Hindlimb muscle (tissue), 1 donor: ENCODE measurements at places on chromosomes 2 and 18. TPM values are rescaled to one million over a fixed set of nuclear protein-coding genes. Genes with fewer than 3 reads are reported as not detected.

Gene E2F6
- polyA plus RNA-seq: 18.8 TPM

Gene IKZF2
- polyA plus RNA-seq: 4.2 TPM

Gene DPP10
- polyA plus RNA-seq: 0.15 TPM

- DNase-seq: no peak
These were observed 204.5 kb upstream of the SPRED2 start for GRCh38 chr2:65636813-65637483.

GRCh38 chr2:46793423-46794416 is 121.9 kb downstream of the MCFD2 start:
- DNase-seq: no peak

DNA sequence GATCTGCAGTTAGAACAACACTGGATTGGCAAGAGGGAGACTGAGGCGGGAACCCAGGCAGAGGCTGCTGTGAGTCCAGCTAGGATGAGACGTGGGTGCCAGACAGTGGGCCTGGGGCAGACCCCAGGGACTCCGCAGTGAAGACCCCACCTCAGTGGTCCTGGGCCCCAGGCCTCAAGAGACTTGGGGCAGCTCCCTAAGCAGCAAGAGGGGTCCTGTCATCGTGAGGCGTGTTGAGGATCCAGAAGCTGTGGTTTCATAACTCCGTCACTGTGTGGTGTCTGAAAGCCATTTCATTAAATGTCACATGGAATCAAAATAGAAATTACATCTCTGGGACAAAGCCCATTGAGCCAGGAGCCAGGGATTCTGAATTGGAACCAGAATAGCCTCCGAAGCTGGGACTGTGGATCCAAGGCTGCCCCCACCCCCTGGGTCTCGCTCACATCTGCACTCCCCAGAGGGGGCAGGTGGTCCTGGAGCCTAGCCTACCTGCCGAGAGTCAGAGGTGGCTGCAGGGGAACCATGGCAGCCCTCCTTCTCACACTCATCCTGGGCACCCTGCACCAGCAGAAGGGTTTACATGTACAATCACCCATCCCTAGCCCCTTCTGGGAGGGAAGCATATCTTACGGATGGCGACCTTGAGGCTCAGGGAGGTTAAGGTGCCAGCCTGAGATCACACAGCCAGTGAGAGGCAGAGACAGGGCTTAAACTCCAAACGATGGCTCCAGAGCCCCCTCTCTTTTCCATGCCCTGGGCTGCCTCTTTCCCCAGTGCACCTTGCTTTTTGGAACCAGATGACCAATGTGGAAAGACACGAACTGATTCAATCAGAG is 23.2 kb downstream of the RRM2 start:
- DNase-seq: no peak

DNA sequence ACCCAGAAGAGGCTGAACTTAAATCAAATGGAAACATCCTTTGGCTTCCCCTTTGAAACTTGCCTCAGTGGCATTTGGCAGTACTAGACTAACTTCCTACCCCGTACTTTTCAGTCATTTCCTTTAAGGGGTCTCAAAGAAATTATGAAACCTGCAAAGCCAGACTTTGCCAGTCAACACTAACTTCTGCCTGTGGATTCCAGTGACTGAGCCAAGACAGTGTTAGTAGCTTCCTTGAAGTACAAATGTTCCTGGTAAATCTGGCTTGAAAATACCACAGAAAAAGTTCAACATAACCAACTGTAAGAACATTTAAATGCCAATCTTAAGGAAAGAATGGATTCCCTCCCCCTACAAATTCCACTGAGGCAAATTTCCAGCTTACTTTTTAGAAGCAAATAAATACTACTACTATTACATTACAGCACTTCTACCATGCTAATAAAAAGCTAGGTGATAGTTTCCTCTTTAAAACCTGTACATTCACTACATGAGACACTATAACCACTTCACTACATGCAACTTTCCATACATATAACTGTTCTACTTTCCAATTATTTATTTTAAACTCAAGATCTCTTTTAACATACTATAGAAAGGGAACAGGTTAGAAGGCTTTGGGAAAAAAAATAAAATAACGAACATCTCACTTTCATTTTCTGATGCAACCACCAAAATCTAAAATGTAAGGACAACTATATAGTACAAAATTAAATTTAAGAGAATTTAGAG is 2.4 kb downstream of the PELI1 start:
- DNase-seq: peak; percentile 40

DNA sequence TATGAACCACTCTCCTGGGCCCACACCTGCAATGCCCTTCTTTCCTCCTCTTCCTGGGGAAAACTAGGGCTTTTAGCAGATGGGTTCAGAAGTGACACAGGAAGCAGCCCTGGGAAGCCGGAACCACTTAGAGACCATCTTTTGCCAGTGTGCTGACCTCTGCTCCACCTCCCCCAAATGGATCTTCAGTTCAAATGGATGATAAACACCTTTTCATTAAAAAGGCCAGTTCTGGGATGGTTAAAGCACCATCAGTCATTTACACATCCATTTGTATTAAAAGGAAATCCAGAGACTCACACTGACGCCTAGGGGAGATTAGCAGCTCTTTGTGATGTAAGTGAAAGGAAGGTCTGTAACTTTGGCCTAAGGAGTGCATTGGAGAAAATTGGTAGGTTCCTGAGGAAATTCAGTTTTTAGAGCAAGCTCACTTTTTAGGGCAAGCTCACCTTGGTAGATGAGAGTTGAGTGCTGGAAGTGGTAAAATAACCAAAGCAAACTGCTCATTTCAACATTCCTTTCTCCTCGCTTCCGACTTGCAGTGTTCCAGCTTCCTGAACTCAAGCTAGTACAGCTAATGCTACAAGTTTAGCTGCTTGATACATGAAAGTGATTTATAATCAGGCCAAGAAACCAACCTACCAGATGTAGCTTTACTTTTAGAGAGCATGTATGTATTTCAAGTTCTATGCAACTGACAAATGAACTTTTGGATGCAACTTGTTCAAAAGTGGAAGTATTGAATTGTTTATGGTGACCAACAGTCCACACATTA is 47.7 kb downstream of the ACTR2 start:
- DNase-seq: no peak
